ENCODE measurements at places on chromosomes 5 and 9.

DNA sequence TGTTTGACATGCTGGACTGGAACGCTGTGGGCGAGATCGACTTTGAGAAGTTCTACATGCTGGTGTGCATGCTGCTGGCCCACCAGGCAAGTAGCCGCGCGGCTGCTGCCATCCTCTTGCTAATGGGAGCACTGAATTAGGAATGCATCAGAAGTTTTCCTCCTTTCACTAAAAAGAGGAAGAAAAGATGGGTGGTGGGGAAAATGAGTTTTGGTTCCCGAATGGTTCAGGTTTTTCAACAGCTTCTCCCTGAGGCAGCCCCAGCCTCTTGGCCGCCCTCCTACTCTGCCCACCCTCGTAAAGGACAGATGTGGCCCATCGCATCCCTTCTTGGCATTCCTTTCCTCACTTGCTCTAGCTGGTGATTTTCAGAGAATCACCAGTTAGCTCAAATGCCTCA lies 5.5 kb downstream of the EFCAB9 start:
- DNase-seq = no peak

- peak; percentile 35 for DNase-seq
Measured at GRCh38 chr9:136327304-136327974, at the start of gene GPSM1. GPSM1 (plus strand) TSS chr9:136327539; CDS start chr9:136327696, 157 bp downstream.

DNA sequence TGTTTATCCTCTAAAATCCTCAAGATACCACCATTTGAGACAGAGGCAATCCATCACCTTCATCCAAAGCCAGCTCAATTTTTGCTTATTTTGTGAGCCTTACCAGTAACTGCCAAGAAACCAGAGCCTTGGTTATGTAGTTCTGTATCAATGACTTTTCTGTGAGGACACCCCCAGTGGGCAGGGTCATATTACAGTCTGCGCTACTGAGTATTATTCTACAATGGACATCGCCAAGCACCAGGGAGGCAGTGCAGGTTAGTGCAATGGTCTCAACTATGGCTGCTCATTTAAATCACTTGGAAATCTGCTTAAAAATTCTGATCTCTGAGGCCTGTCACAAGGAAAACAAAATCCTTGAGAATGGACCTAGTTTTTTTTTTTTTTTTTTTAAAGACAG lies 90.5 kb upstream of the NIPAL4 start:
- DNase-seq = no peak

DNA sequence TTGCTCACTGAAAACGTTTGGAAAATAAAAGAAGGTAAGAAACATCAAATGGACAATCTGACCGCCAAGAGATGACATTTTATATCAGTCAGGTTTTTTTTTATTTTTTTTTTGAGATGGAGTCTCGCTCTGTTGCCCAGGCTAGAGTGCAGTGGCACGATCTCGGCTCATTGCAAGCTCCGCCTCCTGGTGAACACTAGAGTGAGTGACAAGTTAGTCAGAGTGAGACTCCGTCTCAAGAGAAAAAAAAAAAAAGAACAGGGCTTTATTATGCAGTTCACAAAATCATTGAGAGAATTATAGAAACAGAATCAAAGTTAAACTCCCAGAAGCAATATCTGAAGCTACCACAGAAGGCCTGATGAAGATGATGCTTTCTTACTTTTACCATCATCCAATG lies 70.1 kb downstream of the DTWD2 start:
- DNase-seq = no peak

- no peak for DNase-seq
Measured at GRCh38 chr5:100904259-100904861, 1.3 kb upstream of the ST8SIA4 start.

- no peak for DNase-seq
Measured at GRCh38 chr9:93084471-93084881, 11.5 kb upstream of the CARD19 start.

GRCh38 chr5:40831346-40832210 lies 3.4 kb downstream of the RPL37 start:
- no peak for DNase-seq

- DNase-seq = no peak
Measured at GRCh38 chr5:14663734-14664269, 716 bp upstream of the OTULIN start.

- peak; percentile 6 for DNase-seq
Measured at GRCh38 chr9:82570226-82570625, 492.7 kb downstream of the RASEF start.

DNA sequence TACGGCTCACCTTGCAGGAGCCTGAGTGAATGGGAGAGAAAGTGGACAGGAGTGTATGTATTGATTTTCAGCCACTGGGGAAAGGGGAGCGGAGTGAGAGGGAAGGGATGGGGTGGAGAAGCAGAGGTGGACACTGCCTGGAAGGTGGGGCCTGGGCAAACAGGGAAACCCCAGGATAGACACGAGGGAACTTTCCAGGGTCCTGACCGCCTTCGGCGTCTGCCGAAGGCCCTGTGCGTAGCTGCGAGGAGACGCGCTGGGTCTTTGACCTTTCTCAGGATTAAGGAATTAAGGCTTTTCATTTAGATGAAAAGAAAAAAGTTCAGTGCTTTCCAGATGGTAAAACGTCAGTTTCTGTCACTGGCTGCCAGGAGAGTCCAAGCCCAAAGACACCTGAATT lies 134.6 kb upstream of the RAPGEF1 start:
- no peak for DNase-seq

Data from H4 (cell line).